ENCODE measurements at places on chromosomes 3 and 15.

GRCh38 chr15:70098153-70098460, 390 bp upstream of the TLE3 start:
- no peak for DNase-seq

DNA sequence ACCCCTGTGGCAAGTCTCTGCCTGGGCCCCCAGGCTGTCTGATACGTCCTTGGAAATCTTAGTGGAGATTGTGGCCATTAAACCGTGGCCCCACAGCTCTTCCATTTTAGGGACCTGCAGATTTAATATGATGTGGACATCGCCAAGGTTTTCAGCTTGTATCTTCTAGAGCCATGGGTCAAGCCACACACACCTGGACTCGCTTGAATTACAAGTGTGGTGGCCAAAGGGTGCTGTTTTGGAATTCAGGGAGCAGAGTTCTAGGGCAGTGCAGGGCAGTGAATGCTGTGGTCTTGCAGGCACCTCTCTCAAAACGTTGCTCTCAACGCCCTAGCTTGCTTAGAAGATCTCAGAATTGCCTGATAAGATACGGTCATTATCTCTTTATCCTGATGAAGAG, 211.2 kb downstream of the ROBO2 start:
- no peak for DNase-seq

- DNase-seq, result no peak
Observed at GRCh38 chr15:98770984-98771383, 122.6 kb downstream of the IGF1R start.

DNA sequence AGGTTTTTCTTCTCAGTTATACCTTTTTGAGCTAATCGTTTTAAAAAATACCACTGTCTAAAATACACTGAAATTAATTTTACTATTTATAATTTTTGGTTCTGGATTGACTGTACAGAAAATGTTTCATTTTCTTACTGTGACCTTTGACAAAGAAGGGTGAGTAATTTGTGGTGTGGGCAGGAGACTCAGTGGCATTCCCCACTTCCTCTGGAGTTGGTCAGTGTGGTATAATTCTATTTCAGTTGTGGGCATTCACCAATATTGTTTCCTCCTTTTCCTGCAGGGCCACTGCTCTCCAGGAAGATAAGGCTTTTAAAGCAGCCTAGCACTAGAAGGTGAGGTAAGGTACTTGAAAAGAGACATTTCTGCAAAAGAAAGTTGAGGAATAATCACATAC, 6.5 kb downstream of the DAG1 start:
- DNase-seq, result no peak

- DNase-seq, result peak; percentile 77
Observed at GRCh38 chr15:84653910-84654688, at the start of gene WDR73. TSS of gene WDR73 (minus strand) at chr15:84654283. CDS start at chr15:84654274, 9 bp downstream.

- no peak for DNase-seq
Observed at GRCh38 chr3:87837076-87837475, 221.7 kb downstream of the CGGBP1 start.

- no peak for DNase-seq
Observed at GRCh38 chr3:24678021-24678420, 183.4 kb upstream of the THRB start.

DNA sequence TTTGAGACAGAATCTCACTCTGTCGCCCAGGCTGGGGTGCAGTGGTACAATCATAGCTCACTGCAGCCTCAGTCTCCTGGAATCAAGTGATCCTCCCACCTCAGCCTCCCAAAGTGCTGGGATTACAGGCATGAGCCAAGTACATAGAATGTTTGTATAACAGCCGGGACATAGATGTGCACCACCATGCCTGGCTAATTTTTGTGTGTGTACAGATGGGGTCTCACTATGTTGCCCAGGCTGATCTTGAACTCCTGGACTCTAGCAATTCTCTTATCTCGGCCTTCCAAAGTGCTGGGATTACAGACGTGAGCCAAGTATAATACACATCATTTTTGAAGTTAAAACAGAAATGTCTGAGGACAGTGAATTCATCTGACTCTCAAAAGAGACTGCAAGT, 93.5 kb downstream of the CORO2B start:
- DNase-seq, result no peak

DNA sequence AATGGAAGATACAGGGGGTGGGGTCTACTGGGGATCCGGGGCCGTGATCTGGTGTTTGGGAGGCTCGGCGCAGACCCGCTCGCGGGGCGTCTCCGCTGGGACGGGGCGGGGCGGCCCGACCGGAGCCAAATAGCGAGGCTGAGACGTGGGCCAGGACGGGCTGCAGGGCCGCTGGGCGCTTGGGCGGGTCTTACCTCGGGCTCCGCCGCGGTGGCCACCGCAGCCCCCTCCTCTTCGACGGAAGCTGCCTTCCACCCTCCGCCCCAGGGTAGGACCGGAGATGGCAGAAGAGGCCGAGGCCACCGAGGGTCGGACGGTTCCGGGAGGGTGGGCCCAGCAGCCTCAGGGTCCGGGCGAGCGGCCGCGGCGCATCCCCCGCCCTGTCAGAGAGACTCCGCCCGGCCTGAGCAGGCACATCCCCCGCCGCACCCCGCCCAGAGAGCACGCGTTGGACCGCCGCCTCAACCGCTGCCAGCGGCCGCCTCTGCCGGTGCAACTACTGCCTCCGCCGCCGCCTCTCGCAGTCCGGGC, 399 bp downstream of the MYO9A start:
- no peak for DNase-seq

DNA sequence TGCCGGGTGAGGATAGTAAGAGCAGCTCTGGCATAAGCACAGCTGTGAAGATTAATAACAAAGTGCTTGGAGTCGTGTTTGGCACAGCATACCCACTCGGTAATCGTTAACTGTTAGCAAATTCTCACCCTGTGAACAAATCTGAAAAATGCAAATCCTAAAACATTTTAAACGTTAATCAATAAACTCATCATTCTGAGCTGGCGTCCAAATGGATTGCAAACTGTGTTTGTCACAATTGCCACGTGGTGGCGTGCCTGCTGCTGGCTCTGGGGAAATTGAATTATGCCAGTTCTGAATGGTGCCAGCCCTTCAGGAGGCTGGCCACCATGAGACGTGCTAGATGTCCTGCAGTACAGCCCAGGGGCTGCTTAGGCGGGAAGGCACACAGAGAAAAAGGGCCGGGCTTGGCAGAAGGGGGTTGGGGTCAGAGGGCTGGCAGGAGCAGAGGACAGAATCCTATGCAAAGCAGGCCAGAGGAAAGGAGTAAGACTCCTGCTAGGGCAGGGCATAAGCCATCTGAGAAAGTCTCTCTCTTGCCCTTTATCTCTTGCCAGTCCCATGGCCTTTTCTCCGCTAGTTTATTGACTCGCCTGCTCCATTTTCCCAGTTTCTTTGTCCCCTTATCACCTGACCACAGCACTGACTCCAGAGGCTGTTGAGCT, 22.1 kb upstream of the POLG start:
- no peak for DNase-seq

DNA sequence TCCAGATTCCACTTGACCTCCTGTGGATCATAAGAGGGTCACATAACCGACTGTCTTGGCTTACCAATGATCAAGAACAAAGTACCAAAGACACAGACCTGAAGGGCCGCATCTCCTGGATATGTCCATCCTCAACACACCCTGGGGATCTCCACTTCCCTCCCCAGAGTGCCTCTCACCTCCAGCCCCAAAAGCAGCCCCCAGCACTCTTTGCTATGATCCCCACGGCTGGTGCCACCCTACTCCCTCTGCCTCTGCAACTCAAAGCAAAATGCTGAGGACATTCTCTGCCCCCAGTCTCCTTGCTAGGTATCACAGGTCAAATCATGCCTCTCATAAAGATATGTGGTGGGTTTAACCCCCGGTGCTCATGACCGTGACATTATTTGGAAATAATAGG, 32.7 kb downstream of the SLCO2A1 start:
- DNase-seq, result no peak

- peak; percentile 39 for DNase-seq
Observed at GRCh38 chr15:63048776-63049665, 6.5 kb downstream of the TPM1 start.

DNA sequence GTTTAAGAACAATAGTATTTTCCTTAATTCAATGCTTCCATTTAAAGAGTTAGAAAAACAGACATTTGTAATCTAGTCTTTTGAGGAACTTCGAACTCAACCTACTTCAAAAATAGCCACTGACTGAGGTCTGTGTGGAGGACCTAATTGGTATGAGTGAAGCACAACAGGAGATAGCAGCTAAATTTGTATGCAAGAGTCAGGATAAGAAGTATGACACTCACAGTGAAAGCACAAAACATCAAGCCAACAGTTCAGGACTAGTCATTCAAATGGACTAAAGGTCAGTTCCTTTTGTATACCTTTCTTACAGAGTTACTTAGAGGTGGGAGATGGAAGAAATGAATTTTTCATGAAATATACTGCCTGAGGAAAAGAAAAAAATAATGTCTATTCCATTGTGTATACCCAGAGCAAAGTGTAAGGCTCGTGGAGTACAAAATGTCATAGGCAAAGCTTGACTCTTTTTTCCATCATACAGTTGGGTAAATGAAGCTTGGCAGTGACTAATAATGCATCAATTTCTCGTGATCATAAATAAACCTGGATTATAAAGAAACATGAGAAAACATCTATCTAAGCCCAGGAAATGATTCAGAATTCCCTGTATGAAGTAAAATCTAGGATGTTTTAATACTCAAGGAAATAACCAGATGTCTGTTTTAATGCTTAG, 1005.2 kb upstream of the CADM2 start:
- no peak for DNase-seq

DNA sequence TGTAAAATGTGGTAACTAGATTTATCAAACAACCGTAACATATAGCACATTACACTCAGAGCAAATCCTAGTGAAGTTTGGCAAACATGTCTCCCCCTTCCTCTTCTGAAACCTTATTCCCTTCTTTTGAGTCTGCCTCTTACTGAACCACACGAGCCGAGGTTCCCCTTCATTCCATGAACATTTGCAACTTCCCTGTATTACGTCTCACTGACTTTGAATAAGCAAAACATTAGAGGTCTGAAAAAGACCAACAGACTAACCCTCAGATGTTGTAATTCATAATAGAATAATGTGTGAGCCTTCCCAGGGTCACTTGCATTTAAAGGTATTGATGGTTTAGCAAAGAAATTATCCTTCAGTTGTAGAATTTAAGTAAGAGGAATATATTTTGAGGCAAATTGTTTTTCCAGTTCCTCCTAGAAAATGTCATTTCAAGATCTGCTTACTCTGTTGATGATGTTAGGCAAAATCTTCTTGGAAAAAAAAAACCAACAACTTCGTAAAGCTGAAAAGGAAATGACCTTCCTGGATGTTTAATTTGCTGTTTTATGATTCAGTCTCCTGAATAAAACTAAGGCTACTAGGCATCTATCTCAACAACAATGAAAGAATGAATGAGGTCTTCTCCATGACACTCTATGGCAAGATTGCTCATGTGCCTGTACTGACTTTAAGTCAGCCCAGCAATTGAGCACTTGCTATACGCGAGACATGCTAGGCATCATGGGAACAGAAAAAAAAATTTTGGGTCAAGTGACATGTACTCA, 296.9 kb upstream of the NECTIN3 start:
- DNase-seq, result no peak

DNA sequence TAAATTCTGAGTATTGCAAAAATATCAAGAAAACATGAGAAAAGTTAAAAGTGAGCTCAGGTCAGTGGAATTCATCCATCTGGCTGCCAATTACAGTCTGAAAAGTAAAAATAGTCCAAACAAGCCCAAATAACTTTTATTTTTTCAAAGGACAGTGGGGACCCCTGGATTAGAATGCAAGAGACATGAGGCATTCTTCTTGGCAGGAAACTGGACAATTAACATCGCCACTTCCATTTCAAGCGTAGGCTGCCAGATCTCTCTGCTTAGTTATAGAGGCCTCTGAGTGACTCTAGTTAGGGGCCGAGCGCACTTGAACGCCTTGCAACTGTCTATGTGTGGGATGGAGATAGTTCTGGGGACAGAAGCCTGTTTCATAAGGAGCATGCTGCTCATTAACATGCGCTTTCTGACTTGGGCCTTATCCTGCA, 189.1 kb downstream of the GHSR start:
- DNase-seq, result no peak

GRCh38 chr3:114538211-114538610, 244.4 kb downstream of the TIGIT start:
- no peak for DNase-seq

DNA sequence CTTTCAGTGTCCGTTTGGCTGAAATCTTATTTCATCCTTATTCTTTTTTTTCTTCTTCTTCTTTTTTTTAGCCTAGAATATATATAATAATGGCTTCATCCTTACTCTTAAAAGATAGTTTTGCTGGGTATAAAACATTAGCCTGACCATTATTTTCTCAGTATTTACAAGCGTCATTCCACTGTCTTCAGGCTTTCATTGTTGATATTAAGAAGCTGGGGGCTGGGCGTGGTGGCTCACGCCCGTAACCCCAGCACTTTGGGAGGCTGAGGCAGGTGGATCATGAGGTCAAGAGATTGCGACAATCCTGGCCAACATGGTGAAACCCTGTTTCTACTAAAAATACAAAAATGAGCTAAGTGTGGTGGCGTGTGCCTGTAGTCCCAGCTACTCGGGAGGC, 10.6 kb downstream of the ZNF710 start:
- DNase-seq, result no peak

DNA sequence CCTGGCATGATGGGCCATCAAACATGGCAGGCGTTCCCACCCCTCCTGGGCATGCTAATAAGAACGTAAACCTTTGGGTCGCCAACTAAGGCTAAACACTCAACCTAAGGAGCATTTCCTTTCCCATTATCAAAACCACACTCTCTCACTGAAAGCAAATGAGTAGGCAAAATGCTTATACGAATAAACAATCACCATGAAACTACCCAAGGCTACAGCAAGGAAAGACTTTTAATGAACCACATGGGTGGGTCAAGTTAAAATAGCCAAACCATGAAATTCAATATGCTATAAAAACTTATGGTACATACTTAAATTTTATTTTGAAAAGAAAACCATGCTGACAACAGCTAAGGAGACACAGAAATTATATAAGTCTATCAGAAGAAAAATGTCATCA, 180.6 kb downstream of the OSBPL10 start:
- no peak for DNase-seq

- DNase-seq, result no peak
Observed at GRCh38 chr3:117722856-117723255, 1013.3 kb downstream of the TUSC7 start.

DNA sequence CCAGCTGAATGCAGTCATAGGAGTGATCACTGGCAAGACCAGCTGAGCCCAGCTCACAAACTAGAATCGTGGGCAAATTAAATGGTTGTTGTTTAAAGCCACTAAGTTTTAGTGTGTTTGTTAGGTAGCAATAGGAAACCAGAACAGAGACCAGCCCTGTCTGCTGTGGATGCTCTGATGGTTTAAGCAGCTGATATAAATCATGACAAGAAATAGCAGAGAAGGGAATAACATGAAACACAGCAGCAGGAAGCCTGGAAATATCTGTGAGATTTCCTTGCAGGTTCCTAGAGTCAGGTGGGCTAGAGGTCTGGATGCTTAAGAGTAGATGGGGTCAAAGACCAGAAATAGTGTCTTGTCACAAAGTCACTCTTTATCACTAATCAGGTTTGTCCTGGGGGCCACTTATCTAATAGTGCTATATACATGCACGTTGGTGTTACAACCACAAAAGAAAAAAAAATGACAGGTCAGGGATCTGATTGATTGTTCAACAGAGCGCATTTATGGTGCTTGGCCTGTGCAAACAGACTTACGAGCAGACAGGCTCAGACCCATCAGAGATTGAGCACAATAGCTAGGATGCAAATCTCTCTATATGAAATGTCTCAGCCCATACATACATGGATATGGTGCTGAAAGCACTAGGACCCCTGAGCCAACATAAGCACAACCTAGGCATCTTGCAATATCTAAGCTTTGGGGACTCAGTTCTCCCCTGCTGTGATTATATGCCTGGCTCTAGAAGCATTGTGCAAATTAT, 967.7 kb downstream of the AGBL1 start:
- DNase-seq, result no peak

GRCh38 chr3:43872301-43872700, 181.6 kb downstream of the ABHD5 start:
- DNase-seq, result no peak
